ENCODE measurements at places on chromosomes 6 and 20.

GRCh38 chr20:8616792-8617191 lies 452.1 kb upstream of the PLCB4 start:
- DNase-seq: no peak

GRCh38 chr6:127073222-127073621 lies 45.2 kb upstream of the RSPO3 start:
- DNase-seq: no peak

GRCh38 chr20:16615199-16615598 lies 42.0 kb upstream of the KIF16B start:
- peak; percentile 37 for DNase-seq

DNA sequence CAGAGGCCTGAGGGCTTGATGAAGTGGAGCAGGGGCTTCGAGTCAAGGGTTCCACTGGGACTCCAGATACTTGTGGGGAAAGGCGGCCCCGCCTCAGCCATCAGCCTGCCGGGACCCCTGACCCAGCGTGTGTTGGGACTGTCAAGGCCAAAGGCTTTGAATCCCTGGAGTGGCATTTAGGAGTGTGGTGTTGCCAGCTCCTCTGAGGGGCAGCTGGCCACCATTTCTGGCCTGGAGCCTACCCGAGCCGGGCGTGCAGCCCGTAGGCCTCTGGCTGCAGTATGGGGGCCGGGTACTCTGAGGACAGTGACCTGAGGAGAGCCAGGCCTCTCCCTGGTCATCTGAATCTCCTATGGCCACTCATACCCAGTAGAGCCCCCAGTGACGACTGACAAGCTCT lies 40.0 kb downstream of the RRBP1 start:
- DNase-seq: no peak

- no peak for DNase-seq
Observed at GRCh38 chr6:36847152-36847551, 7.9 kb upstream of the CPNE5 start.

GRCh38 chr6:101402622-101403031 lies 9.1 kb downstream of the GRIK2 start:
- DNase-seq: no peak
